ENCODE measurements at places on chromosomes 2 and 18.

GRCh38 chr2:69453475-69454129 is 16.4 kb upstream of the NFU1 start:
- no peak for DNase-seq

GRCh38 chr2:53235836-53236582 is 531.6 kb upstream of the CHAC2 start:
- DNase-seq = no peak

DNA sequence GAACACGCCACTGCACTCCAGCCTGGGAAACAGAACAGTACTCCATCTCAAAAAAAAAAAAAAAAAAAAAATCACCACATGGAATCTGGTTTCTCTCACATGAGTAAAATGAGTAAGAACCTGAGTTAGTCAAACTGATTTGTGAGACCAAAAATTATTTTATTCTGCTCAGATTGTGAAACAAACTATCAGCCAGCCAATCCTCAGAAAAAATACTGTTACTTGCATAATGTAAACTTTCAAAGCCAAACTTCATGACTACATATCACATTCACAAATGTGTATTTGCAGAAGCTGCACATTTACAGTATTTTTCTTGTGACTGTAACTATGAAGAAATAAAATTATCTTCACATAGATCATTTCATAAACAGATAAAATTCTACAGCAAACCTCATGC is 23.2 kb downstream of the SUMO1 start:
- no peak for DNase-seq

- no peak for DNase-seq
Observed at GRCh38 chr2:178805457-178805856, 1.8 kb downstream of the TTN start.

- DNase-seq = peak; percentile 20
Observed at GRCh38 chr2:120750488-120751210, 15.0 kb downstream of the GLI2 start.

- no peak for DNase-seq
Observed at GRCh38 chr2:14199040-14199439, 433.5 kb upstream of the LRATD1 start.

DNA sequence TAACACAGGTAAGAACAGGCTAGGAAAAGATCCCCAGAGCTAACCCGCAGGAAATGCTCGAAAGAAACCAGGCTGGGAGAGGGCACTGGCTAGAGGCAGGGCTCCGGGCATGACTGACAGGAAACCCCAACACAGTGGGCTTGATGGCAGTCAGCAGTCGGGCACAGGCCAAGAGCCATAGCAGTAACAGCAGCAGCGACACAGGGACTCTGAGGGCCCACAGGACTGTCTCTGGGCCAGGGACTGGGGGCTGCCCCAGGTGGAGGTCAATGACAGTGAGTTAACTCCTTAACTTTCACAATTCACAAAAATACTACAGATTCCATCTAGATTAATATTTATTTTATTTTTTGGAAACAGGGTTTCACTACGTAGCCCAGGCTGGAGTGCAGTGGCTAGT is 37.3 kb upstream of the ASPRV1 start:
- peak; percentile 16 for DNase-seq

DNA sequence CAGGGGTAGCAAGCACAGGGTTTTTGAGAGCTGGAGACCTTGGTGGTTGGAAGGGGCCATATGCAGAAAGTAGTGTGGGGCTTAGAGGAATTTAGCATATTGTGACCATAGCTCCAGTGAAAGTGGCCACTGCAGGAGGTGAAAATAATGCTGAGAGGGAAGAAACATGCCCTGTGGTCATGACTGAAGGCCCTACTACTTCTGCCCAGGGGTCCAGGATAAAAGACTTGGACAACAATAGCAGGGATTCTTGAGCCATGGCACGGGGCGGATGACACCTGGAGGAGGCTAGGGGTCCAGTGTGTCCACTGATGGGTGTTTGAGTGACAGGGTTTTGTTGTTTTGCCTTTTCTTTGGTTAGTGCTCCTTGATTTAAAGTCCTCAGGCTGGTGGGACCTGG is 694.6 kb downstream of the CPS1 start:
- DNase-seq = no peak

- DNase-seq = no peak
Observed at GRCh38 chr2:128776461-128777195, 458.0 kb upstream of the HS6ST1 start.

All from stomach (tissue), 19 donors.